ENCODE measurements at places on chromosomes 16 and 17.

GRCh38 chr17:38430316-38430715, 2.1 kb downstream of the ARHGAP23 start:
- DNase-seq: no peak

DNA sequence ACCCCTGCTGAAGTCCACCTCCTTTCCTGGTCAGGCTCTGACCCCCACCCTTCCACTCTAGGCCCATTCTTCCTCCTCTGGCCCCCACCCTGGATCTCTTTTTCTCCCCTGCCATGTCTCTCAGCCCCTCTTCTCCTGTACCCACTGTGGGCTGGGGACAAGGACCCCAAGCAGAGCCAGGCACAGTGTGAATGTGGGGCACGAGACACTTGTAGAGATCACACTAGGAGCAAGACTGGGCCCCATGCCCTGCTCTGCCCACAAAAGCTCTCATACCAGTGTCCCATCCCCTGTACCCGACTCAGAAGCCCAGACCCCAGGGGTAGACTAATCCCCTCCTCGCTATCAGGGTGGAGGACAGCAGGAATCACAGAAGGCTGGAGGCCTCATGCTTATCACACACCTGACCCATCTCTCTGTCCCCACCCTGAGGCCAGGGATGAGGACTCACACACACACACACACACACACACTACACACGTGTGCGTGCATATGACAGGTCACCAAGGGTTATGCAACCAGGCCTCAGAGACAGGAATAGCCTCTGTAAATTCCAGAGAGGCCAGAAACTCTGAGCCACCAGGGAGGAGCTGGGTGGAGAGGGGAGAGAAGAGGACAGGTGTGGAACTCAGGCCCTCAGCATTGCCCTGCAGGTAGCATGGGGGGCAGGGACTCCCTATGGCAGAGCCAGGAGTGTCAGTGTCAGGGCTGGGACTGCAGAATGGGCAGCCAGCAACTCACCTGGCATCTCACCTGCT, 21.1 kb downstream of the ARHGAP27 start:
- DNase-seq: no peak

- no peak for DNase-seq
Measured at GRCh38 chr16:85600078-85600477, 13.0 kb upstream of the GSE1 start.

- peak; percentile 34 for DNase-seq
Measured at GRCh38 chr17:66764506-66764905, 70.4 kb upstream of the CACNG5 start.

- peak; percentile 39 for DNase-seq
Measured at GRCh38 chr17:75549246-75550138, 24.0 kb downstream of the LLGL2 start.

GRCh38 chr17:1494203-1494602, 1.7 kb upstream of the MYO1C start:
- DNase-seq: no peak

DNA sequence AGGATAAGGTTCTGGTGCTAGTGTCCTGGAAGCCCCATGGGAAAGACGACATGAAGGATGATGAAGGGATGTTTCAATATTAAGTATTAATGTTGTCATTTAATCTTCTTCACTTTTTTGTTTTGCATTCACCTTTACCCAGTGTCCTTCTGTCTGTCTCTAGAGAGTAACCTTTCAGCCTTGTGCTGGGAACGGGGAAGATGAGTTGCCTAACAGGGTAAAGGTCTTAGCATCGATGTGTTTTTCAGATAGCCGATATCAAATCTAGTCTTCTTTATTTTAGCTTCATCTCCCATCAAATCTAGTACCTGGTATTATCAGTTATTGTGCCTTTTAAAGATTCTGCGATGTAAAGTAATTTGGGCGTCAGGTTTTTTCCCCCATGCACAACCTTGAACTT, 125.4 kb downstream of the BCAS3 start:
- DNase-seq: no peak

- DNase-seq: no peak
Measured at GRCh38 chr16:518858-519257, 8.7 kb upstream of the CAPN15 start.

GRCh38 chr16:49439676-49440075, 66.1 kb downstream of the C16orf78 start:
- DNase-seq: no peak

GRCh38 chr17:80614332-80615047, 69.9 kb downstream of the RPTOR start:
- DNase-seq: no peak

DNA sequence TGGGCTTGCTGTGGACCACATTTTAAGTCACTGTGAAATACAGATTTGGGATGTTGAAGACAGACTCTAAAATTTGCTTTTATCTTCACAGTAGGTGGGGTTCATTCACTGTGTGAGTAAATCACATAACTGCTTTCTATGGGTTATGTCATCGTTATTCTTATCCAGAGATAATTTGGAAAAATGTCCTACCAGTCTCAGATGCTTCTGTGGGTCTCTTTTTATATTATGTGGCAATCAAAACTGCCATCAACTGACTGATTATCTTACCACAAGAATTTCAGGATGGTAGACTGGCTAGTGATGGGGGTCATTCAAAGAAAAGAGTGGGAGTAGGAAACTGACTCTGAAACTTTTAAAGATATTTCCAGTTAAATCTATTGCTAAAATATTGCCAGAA, 3.1 kb downstream of the HSBP1 start:
- DNase-seq: no peak

DNA sequence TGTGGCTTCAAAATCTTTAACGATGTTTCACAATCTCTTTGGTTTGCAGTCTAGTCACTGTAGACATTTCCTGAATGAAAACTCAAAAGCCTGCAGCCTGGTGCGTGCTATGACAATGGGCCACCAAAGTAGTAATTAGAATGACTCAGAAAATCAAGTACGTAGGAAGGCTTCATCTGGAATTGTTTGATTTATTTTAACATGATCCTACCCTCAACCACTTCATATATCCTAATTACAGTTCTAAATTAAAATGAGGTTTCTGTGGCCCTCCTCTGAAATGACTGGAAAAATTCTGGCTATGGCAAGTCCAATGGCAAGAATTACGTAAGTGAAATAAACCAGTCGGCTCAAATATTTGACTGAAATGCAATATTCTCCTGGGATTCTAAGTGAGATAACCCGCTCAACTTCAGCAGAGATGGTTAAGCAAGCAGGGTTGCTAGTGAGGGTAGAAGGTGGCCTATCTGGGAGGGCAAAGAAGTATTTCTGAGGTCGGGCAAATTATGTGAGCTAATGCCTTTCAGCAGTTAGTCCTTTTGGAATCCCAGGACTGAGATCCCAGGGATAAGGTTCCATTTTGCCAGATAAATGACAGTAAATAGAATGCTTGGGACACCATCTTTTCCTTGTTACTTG, 145.6 kb upstream of the MYOCD start:
- DNase-seq: no peak

GRCh38 chr16:51540259-51540658, 389.2 kb upstream of the SALL1 start:
- DNase-seq: no peak

GRCh38 chr17:81242421-81243332, 3.6 kb downstream of the NDUFAF8 start:
- DNase-seq: no peak

GRCh38 chr17:71335212-71335611, 785.6 kb upstream of the SOX9 start:
- DNase-seq: no peak

DNA sequence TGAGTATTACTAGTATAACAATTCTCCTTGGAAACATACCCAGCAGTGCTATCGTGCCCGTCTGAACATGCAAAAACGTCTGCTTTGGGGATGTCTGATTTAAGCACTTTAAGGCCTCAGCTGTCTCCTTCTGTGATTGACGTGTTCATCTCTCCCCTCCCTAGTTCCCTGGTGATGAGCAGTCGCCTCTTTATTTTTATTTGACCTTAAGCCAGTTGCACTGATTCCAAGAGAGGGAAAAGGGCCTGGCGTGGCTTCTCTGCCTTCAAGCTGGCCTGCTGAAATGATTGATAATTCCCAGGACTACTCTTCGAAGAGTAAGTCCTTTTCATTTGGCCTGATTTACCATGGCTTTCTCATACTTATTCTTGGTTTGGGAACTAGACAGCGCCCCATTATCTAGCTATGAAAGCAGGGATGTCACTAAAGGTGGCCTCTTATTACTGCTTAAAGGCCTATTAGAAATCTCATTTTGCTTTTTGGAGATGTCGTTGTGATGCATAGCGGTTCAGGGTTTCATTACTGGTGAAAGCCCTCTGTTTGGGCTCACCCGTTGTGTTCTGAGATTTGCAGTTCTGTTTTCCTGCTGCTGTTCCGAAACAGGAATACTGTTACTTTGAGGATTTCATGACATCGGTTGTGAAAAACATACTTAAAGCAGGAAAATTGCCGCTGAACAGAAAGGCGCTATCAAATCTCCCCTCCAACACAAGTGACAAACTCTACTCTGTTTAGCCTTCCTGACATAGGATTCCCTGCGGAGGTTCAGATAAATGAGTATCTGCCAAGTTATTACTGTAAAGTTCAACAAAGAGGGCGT, 65.5 kb downstream of the IQCK start:
- DNase-seq: no peak

DNA sequence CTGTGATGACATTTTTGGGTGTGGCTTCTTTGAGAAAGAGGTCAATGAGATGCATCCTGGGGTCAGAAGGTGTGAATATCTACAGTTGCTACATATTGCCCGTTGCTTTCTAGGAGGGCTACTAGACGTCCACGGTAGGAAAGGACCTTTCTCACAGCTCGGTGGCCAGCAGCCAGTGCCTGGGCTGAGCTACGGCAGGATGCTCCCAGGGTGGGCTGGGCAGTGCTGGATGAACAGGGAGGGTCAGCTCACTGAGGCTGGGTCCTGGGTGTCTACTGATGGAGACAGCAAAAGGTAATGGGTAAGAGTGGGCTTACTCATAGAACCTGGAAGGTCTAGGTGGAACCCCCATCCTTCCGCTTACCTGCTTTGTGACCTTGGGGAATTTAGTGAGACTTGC, 188.3 kb upstream of the WSCD1 start:
- no peak for DNase-seq

- DNase-seq: no peak
Measured at GRCh38 chr16:87248714-87249113, 68.5 kb downstream of the C16orf95 start.

DNA sequence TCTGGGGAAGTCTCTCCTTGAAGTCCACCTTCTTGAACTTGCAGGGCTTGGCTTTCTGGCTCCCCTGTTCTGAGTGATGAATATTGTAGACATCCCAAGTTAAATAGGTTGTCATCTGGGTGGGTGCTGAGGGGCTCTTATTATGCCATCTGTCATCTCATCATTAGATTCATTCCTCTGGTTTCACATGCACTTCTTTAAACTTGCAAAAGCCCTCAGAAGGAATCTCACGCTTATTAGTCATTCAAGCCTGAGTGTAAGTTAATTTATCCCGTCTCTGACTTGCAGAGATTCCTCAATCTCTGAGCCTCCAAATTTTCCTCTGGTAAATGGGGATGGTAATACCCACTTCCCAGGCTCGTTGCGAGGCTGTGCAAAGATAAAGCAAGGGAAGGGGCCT, 5.7 kb downstream of the MGAT5B start:
- no peak for DNase-seq

- no peak for DNase-seq
Measured at GRCh38 chr17:38861399-38861843, 7.9 kb upstream of the RPL23 start.

- no peak for DNase-seq
Measured at GRCh38 chr16:16092925-16093627, 130.2 kb downstream of the ABCC6 start.

- DNase-seq: peak; percentile 59
Measured at GRCh38 chr16:17471719-17472461, 1.1 kb upstream of the XYLT1 start.

DNA sequence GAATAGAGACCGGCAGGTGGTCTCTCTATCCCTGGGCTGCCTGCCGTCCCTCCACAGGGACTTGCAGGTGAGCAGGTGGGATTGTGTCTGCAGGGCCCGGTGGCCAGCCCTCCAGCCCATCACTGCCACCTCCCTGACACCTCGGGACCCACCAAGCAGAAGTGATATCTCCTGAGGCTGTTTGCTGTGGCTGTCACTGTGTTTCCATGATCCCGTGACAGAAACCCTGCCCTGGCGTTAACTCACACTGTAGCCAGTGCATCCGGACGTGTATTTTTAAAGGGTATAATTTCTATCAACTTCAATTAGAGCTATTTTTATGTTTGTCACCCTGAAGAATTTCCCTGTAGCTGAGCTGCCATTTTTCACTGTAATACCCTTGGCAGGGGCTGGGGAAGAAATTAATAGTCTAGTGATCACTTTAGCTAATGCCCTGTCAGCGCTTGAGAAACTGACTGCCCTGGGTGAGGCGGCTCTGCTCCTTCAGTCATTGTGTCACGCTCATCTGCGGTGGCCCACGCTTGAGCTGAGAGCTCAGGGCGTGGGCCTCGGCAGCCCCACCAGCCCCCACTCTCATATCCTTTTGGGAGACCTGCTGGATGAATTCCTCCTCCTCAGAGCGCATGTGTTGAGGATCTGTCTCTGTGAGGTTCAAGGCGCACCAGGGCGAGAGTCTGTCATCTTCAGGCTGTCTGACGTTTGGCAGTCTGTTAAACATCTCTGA, 229.9 kb upstream of the CIBAR2 start:
- no peak for DNase-seq

DNA sequence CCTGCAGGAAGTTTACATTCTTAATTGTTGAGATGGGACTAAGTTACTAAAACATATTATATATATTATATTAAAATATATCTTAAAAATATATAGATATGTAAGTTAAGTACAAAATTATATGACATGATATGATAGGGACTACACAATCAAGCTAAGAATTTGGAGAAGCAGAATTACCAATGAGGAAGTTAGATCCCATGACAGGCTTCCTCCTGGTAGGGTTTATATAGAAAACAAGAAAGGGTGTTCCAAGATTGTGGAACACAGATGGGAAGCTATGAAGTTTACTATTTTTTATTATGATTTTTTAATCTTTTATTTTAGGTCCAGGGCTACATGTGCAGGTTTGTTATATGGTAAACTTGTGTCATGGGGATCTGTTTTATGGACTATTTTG, 260.8 kb upstream of the ZFHX3 start:
- DNase-seq: no peak

DNA sequence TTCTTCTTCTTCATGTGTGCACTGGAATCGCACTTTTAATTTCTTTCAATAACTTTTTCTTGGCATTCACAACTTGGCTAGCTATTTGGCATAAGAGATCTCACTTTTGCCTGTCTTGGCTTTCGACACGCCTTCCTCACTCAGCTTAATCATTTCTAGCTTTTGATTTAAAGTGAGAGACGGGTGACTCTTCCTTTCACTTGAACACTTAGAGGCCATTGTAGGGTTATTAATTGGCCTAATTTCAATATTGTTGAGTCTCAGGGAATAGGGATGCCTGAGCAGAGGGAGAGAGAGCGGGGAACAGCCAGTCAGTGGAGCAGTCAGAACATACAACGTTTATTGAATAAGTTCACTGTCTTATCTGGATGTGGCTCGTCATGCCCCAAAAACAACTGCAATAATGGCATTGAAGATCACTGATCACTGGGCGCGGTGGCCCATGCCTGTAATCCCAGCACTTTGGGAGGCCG, 200.3 kb downstream of the SEC14L1 start:
- no peak for DNase-seq

GRCh38 chr17:79082311-79083190, 7.9 kb downstream of the ENGASE start:
- DNase-seq: no peak

All from lower leg skin (tissue), 4 donors.